ENCODE measurements at places on chromosomes 7 and 10. TPM values are rescaled to one million over a fixed set of nuclear protein-coding genes. Genes with fewer than 3 reads are reported as not detected.

DNA sequence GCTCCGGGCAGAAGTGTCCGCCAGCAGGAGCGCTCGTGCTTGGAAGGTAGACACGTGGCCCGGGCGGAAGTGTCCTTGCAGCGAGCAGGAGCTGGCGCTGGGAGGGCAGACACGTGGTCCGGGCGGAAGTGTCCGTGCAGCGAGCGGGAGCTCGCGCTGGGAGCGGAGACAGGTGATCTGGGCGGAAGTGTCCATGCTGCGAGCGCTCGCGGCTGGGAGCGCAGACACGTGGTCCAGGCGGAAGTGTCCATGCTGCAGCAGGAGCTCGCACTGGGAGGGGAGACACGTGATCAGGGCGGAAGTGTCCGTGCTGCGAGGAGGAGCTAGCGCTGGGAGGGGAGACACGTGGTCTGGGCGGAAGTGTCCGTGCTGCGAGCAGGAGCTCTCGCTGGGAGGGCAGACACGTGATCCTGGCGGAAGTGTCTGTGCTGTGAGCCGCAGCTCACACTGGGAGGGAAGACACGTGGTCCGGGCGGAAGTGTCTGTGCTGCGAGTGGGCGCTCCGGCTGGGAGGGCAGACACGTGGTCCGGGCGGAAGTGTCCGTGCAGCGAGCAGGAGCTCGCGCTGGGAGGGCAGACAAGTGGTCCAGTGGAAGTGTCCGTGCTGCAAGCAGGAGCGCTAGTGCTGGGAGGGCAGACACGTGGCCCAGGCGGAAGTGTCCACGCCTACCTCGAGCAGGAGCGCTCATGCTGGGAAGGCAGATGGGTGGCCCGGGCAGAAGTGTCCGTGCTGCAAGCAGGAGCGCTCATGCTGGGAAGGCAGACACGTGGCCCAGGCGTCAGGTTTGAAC lies 41.1 kb upstream of the PRKAR1B start:
- no peak for DNase-seq
- peaks cover 31% of the 10 kb centered on the region for H3K36me3 ChIP-seq
- no peak overlapping the region for H3K4me3 ChIP-seq
- H3K27ac ChIP-seq, result no peak overlapping the region
- H3K27me3 ChIP-seq, result no peaks in the 10 kb centered on the region

DNA sequence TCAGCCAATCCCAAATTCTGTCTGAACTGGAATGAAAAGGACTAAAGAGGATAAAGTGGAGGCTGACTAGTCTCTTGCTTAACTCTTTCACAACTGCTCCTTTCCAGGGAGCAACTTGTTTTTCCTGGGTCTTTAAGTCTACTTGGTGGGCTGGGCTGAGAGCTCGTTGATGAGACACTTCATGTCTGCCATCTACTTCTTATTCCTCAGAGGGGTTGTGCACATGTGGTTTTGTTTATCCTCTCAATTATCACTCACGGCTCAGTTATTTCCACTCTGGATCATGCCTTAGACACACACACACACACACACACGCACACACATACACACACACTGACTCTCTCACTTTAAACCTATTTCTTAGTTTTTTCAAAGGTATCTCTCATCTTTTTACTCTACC lies 298.6 kb upstream of the MTPN start:
- no peak overlapping the region for H3K4me3 ChIP-seq
- no peaks in the 10 kb centered on the region for H3K27me3 ChIP-seq
- H3K4me1 ChIP-seq, result peaks cover 38% of the 10 kb centered on the region

GRCh38 chr10:78553792-78554191 lies 515.0 kb upstream of the ZMIZ1 start:
- no peak overlapping the region for H3K4me3 ChIP-seq
- no peaks in the 10 kb centered on the region for H3K27me3 ChIP-seq
- peak overlapping the region; percentile 10 for H3K27ac ChIP-seq
- no peak for DNase-seq

DNA sequence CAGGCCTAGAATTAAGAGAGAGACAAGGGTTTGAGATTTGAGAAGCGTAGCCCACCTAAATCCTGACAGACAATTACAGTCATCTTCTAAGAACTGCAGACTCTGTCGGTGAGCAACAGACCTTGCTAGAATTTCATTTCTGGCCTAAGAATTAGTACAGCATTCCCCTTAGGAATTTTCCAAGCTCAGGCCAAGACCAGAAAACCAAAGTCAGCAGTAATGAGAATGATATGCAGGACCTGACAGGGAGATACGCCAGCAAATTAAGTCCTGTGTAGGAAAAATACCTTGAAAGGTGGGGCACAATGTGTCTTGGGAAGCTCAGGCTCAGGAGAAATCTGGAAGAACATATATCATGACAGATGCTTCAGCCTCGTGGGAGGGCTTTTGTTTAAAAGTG lies 52.7 kb upstream of the HERPUD2 start:
- peaks cover under 1% of the 10 kb centered on the region for H3K36me3 ChIP-seq
- no peak overlapping the region for H3K4me3 ChIP-seq
- H3K27ac ChIP-seq, result peak overlapping the region; percentile 84
- no peaks in the 10 kb centered on the region for H3K27me3 ChIP-seq
- peaks cover 27% of the 10 kb centered on the region for H3K4me1 ChIP-seq
- no peak for DNase-seq

- H3K27me3 ChIP-seq, result no peaks in the 10 kb centered on the region
- H3K4me1 ChIP-seq, result peaks cover 1% of the 10 kb centered on the region
- H3K4me3 ChIP-seq, result no peak overlapping the region
- no peak overlapping the region for H3K27ac ChIP-seq
- H3K36me3 ChIP-seq, result peaks cover 18% of the 10 kb centered on the region
These were observed 175.1 kb downstream of the AVL9 start for GRCh38 chr7:32670110-32671025.

DNA sequence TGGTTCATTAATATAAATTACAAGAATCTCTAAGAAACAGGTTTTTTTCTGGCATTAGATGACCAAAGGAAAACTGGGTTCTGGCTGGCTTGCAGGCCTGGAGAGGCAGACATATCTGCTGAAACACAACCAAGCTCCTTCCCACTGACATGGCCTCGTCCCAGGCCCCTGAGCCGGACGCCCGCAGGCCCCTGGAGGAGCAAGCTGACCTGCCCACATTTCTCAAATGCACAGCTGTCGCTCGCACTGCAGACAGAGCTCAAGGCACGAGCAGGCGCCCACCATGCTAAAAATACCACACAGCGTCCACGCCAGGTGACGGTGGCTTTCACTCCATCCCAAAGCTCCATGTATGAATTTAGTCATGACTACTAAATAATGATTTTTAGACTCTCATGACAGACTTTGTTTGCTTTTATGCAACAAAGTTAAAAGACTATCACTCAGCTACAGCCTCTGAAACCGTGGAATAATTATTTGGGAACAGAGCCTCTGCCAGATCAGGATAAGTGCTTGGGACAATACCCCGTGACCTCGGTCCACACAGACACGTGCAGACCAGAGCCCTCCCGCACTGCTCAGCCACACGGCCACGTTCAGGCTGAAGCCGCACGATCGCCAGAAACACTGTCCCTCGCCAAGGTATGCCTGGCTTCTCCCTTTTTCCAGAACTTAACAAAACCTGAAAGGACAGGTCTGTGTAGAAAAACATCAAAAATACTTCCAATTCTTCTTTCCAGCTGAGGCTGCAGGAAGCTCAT lies 71.1 kb downstream of the DIP2C start:
- H3K4me1 ChIP-seq, result peaks cover 77% of the 10 kb centered on the region
- no peaks in the 10 kb centered on the region for H3K27me3 ChIP-seq
- H3K36me3 ChIP-seq, result no peaks in the 10 kb centered on the region
- DNase-seq, result no peak
- H3K4me3 ChIP-seq, result no peak overlapping the region

GRCh38 chr7:90982228-90982627 lies 282.0 kb upstream of the FZD1 start:
- H3K27ac ChIP-seq, result no peak overlapping the region
- no peak overlapping the region for H3K4me3 ChIP-seq
- DNase-seq, result no peak
- no peaks in the 10 kb centered on the region for H3K4me1 ChIP-seq
- H3K27me3 ChIP-seq, result no peaks in the 10 kb centered on the region
- H3K36me3 ChIP-seq, result peaks cover 35% of the 10 kb centered on the region

LIPJ gene
- total RNA-seq, result 0.47 TPM

NUTM2E gene
- 0.78 TPM for total RNA-seq

PNLIPRP1 gene
- total RNA-seq, result not detected

ARMC3 gene
- total RNA-seq, result 1.3 TPM

Data from mesothelial cell of epicardium (in vitro differentiated cells).